Activated CD8-positive, alpha-beta memory T cell treated with anti-CD3 and anti-CD28 coated beads, Interleukin-2, amount 50 U/mL, for 4 hours (primary cell): ENCODE measurements at places on chromosomes 7 and 10.

DNA sequence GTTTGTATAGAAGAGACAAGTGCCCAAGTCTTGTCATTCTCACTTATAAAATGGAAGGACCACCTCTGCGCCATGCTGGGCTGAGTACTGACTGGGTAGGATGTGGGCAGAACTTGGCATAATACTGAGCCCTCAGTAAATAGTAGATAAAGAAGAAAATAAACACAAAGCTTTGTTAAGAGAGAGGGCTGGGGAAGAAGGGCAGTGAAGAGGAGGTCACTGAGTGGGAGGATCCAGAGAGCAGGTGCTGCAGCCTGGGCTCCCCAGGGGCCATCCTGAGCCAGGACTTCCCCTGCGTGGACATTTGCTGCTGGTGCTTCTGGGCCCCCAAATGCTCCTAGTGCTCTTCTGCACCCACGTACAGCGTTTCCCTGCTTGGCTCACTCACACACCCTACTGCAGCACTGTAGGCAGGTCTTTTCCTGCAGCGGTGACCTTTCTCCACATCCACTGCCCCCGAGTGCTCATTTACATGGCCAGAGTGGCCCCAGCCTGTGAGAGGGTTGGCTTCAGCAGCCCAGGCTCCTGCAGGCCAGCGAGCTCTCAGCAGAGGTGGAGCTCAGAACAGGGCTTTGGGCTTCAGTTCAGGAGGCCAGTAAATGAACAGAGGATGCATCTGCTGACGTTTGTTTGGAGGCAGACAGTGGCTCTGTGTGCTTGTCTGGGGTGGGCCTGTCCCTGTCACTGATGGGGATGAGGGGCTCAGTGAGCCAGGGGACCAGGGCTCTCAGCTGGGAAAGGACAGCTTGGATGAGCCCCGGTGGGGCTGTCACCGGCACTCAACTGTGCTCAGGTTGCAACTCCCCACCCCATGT is 164.6 kb downstream of the ADARB2 start:
- no peak for DNase-seq

DNA sequence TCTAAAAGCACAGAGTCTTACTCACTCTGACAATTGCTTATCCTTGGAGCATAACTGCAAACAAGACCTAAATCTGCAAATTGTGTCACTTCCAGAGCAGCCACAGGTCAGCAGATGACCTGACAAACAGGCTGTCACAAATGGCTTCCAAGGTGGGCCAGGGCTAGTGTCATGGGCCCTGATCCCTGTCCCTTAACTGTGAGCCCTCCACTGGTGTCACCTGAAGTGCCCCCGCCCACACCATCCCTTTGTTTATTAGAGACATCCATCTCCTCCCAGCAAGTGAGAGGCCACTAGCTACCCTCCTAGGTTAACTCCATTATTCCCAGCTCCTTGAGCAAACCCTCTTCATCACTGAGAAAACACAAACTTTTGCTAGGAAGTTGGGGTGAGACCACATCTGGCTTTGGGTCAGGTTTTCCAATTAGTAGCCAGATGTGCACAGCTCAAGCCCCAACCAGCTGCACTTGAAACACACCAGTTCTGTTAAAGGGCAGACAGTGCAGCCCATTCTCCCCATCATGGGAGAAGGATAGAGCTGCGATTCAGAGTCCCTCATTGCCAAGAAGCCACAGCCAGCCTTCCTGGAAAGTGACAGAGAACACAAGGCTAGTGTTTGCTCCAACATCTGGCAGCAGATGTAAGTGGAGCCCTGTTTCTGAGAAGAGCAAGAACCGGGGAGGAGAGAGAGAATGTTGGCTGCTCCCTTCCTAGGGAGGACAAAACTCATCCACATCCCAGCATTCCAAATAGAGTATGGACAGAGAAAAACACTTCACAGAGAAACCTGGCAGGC is 75.7 kb upstream of the NANOS1 start:
- DNase-seq: no peak

- DNase-seq: no peak
These were observed 18.0 kb downstream of the MAT1A start for GRCh38 chr10:80271416-80271815.

DNA sequence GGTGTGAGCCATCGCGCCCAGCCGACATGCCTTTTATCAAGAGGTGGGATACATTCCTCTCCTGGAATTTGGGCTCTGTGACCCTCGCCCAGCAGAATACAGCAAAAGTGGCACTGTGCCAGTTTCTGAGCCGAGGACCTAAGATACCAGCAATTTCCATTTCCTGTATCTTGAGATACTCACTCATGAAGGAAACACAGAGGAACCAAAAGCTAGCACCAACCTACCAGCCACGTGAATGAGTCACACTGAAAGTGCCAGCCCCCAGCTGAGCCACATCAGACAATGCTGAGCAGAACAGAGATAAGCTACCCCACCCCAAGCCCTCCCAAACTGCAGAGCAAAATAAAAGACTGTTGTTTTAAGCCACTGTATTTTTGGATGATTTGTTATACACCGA is 56.3 kb downstream of the CACUL1 start:
- DNase-seq: peak; percentile 81

DNA sequence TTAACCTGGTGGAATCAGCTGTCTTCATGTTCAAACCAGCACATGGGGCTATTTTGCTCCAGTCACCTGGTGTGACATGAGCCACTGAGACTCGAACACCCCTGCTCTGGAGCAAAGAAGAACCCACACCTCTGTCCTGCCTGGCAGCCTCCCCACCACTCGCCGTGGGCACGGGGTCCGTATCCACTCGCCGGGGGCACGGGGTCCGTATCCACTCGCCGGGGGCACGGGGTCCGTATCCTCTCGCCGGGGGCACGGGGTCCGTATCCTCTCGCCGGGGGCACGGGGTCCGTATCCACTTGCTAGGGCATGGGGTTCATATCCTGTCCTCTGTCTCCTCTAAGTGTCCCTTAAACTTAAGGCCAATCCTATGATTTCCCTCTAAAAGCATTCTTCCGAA is 558.7 kb downstream of the PTPRN2 start:
- DNase-seq: no peak

GRCh38 chr7:7157177-7157886 is 25.0 kb upstream of the C1GALT1 start:
- DNase-seq: peak; percentile 34

GRCh38 chr7:131538071-131538812 is 18.2 kb downstream of the PODXL start:
- DNase-seq: no peak

- DNase-seq: no peak
These were observed 203.4 kb upstream of the AHR start for GRCh38 chr7:17094963-17095574.

- DNase-seq: no peak
These were observed 28.6 kb upstream of the ZEB1 start for GRCh38 chr10:31290386-31290785.

- DNase-seq: no peak
These were observed 13.2 kb upstream of the DNAJC12 start for GRCh38 chr10:67851186-67851585.

DNA sequence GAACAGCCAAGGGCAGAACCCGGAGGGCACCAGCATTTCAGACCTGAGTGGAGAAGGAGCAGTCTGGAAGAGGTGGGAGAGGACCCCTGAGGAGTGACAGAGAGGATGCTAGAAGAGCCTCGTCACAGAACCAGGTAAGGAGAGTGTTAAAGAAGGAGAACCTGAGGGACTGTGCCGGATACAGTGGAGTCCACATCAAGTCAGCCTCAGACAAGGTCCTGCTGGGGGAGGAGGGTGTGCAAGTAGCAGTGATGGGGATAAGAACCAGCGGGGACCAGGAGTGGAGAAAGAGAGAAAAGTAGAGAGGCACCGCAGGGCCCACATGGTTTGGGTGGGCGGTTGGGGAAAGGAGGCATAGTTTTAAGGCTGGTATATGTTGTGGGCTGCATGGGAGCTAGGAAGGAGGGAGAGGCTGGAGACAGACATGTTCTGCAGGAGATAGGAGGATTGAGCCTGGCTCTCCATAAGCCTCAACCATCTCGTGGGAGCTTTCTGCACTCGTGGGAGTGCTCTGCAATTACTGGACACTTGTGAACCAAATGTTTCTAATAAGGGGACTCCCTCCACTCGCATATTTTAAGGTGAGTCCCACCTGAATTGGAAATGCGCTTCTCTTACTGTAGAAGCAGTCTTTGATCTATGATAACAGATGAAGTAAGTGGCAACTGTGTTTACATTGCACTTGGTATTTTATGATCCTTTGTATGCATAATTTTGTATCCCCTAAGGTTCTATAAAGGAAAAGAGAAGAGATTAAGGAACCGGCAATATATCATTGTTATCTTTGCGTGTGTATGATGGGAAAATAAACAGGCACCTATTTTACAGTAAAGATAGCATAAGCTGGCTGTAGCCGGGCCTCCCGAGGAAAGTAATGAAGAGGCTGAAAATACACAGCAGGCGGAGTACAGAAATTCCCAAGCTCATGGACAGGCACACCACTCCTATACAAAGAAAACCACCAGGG is 154.8 kb downstream of the ADAM12 start:
- DNase-seq: no peak

DNA sequence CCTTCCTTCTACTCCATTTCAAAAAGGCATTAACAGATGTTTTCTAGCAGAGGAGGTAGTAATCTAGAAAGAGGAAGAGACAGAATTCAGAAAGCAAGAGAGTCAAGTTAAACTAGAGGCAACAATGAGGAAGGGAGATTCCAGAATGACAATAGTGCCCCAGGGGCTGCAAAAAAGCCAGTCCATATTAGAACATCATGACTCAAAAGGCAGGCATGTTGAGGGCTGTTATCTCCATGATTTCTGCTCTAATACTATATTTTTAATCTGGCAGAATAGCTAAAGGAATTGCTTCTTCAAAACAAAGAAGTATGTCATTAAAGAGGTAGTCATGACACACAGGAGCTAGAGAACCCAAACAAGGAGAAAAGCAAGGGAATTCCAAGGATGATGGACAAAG is 599.6 kb downstream of the INHBA start:
- no peak for DNase-seq

DNA sequence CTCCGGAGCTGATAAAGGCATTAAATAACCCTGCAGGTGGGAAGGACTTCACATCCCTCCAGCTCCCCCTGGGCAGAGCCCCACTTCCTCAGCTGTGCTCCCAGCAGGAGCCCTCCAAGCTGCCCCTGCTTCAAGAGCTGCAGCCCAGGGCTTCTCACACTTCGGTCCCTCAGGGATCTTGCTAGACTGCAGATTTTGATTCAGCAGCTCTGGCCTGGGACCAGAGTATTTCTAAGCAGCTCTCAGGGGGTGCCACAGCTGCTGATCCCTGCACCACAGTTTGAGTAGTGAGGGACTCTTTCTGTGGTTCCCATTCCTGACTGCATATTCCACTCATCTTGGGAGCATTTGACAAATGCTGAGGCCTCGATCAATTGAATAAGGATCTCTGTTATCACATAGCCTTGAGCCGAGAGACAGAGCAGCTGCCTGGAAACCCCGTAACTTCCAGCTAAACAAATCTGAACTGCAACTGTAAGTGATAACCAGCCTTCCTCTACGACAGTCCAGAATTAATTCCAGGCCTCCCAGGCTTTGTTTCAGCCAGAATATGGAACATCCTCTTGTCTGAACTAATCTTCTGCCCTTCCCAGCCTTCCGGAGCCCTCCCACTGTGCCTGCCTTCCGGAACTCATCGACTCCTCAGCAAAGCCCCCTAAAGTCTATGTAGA is 161.4 kb downstream of the CCDC3 start:
- DNase-seq: no peak

GRCh38 chr7:114916261-114916892 is 5.5 kb upstream of the MDFIC start:
- no peak for DNase-seq

DNA sequence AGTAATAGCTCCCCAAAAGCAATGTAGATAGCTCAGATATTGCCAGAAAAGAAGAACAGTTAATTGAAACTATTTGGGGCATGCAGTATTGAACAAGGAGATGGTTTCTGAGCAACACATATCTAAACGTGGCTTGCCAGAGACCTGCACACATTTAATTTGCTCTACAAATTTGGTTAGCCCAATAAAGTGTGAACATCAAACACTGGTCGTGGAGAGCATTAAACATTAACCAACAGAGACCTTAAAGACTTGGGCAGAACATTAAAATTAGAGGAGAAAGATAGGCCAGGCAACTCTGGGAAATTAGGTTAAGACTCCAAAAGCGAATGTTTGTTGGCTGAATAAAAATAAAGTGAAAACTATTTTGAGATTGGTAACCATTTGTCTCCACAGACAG is 61.6 kb upstream of the ARID5B start:
- no peak for DNase-seq

- no peak for DNase-seq
These were observed 259.0 kb downstream of the WDR37 start for GRCh38 chr10:1315178-1315577.

- no peak for DNase-seq
These were observed 27.1 kb downstream of the NMT2 start for GRCh38 chr10:15141136-15142054.

DNA sequence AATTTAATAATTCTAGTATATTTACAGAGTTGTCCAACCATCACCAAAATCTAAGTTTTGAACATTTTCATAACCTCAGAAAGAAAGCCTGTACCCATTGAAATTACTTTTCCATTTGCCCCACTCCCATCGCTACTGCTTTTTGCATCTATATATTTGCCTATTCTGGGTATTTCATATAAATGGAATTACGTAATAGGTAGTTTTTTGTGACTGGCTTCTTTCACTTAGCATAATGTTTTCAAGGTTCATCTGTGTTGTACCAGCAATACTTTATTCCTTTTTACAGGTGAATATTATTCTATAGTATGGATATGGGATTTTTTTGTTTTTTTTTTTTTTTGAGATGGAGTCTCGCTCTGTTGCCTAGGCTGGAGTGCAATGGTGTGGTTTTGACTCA is 22.6 kb downstream of the KIF11 start:
- DNase-seq: no peak

DNA sequence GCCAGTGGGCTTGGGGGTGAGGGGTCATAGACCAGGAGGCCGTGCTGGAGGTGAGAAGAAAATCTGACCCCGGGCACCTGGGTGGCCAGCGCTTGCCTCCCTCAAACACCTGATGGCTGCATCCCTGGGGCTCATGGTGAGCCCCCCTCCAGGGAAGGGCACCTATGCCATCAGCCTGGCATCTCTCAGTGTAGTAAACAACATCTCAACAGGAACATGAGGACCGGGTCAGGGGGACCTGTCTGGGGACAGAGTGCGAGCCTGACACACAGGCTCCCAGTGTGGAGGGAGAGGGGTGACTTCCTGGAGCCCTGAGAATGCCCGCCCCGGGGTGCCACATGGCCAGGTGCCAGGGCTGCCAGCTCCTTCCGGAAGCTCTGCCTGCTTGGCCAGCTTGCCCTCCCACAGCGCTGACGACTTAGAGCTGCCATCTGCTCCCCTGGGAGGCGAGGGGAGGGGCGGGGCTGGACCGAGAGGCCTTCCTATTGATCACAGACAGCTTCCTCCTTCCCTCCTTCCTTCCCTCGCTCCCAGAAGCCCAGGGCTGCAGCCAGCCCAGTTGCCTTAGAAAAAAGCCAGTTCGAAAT is 12.3 kb downstream of the STX1A start:
- no peak for DNase-seq
